Mesangial cell (primary cell): ENCODE measurements at places on chromosomes 13 and 19. TPM values are rescaled to one million over a fixed set of nuclear protein-coding genes. Genes with fewer than 3 reads are reported as not detected.

The BCAM gene
- total RNA-seq: 8.5 and 205 TPM in 2 replicates

The DLL3 gene
- total RNA-seq: 1.9 and 2.8 TPM in 2 replicates

The TPTE2 gene
- not detected in 2 replicates for total RNA-seq

The PSG7 gene
- total RNA-seq: not detected in 2 replicates

The UQCRFS1 gene
- 55.1 and 60.8 TPM in 2 replicates for total RNA-seq
